Airway epithelial cell (primary cell): ENCODE measurements at places on chromosomes 16 and 17. TPM values are rescaled to one million over a fixed set of nuclear protein-coding genes. Genes with fewer than 3 reads are reported as not detected.

Gene PKMYT1
- total RNA-seq, result 52.6 and 82.7 TPM in 2 replicates

Gene METTL2A
- total RNA-seq, result 22.0 and 22.1 TPM in 2 replicates

Gene CCL18
- not detected in 2 replicates for total RNA-seq

Gene EVPL
- total RNA-seq, result 101 and 120 TPM in 2 replicates

Gene FNDC8
- not detected in 2 replicates for total RNA-seq

Gene ZG16
- not detected in 2 replicates for total RNA-seq

Gene KRT27
- total RNA-seq, result not detected in 2 replicates

Gene OGFOD3
- 16.4 and 32.8 TPM in 2 replicates for total RNA-seq

Gene ALDH3A1
- 42.2 and 62.1 TPM in 2 replicates for total RNA-seq

Gene ABCC1
- total RNA-seq, result 28.1 and 40.8 TPM in 2 replicates

Gene ST3GAL2
- total RNA-seq, result 7.8 and 9.0 TPM in 2 replicates

Gene NPB
- 3.0 TPM in 1 of 2 replicates, not detected in the other for total RNA-seq

Gene LLGL2
- 47.7 and 48.8 TPM in 2 replicates for total RNA-seq

Gene ZFHX3
- total RNA-seq, result 1.9 and 3.1 TPM in 2 replicates

Gene ABCA10
- total RNA-seq, result 0.35 and 0.42 TPM in 2 replicates

Gene EFNB3
- total RNA-seq, result 2.0 and 2.6 TPM in 2 replicates

Gene ITFG1
- 28.3 and 33.3 TPM in 2 replicates for total RNA-seq

Gene KCNH6
- total RNA-seq, result not detected in 2 replicates

Gene DUS2
- total RNA-seq, result 30.4 and 35.0 TPM in 2 replicates

Gene IRF8
- not detected in 2 replicates for total RNA-seq

Gene SYNRG
- total RNA-seq, result 7.7 and 8.8 TPM in 2 replicates

Gene NKIRAS2
- total RNA-seq, result 36.9 and 56.0 TPM in 2 replicates

Gene SEC14L5
- total RNA-seq, result 0.07 and 0.09 TPM in 2 replicates

Gene CACNB1
- 3.5 and 5.6 TPM in 2 replicates for total RNA-seq

Gene GABARAPL2
- total RNA-seq, result 53.8 and 70.7 TPM in 2 replicates

Gene GNAO1
- 0.09 and 0.78 TPM in 2 replicates for total RNA-seq

Gene CEMP1
- not detected in 2 replicates for total RNA-seq

Gene KCNAB3
- 0.21 and 0.33 TPM in 2 replicates for total RNA-seq

Gene WNK4
- total RNA-seq, result 0.09 TPM in 1 of 2 replicates, not detected in the other

Gene SLC9A5
- total RNA-seq, result 0.74 and 0.78 TPM in 2 replicates

Gene WSCD1
- total RNA-seq, result not detected in 2 replicates

Gene LHX1
- not detected in 2 replicates for total RNA-seq

Gene FBXW10B
- total RNA-seq, result 0.42 TPM in 2 replicates

Gene RGS11
- total RNA-seq, result 0.56 and 0.70 TPM in 2 replicates

Gene TBC1D16
- 16.3 and 22.1 TPM in 2 replicates for total RNA-seq

Gene CHST4
- not detected in 2 replicates for total RNA-seq

Gene GID4
- total RNA-seq, result 8.9 and 9.2 TPM in 2 replicates

Gene DLX4
- total RNA-seq, result 0.14 TPM in 1 of 2 replicates, not detected in the other

Gene GGT6
- total RNA-seq, result 10.9 and 29.8 TPM in 2 replicates

Gene BEAN1
- total RNA-seq, result 0.42 TPM in 1 of 2 replicates, not detected in the other

Gene HOXB2
- 0.85 and 1.9 TPM in 2 replicates for total RNA-seq

Gene ORAI3
- 22.2 and 30.5 TPM in 2 replicates for total RNA-seq

Gene CTU2
- total RNA-seq, result 13.7 and 15.0 TPM in 2 replicates

Gene APOBR
- total RNA-seq, result not detected in 2 replicates

Gene C16orf96
- total RNA-seq, result not detected in 2 replicates
